ENCODE measurements at places on chromosomes 12 and 14. TPM values are rescaled to one million over a fixed set of nuclear protein-coding genes. Genes with fewer than 3 reads are reported as not detected.

DNA sequence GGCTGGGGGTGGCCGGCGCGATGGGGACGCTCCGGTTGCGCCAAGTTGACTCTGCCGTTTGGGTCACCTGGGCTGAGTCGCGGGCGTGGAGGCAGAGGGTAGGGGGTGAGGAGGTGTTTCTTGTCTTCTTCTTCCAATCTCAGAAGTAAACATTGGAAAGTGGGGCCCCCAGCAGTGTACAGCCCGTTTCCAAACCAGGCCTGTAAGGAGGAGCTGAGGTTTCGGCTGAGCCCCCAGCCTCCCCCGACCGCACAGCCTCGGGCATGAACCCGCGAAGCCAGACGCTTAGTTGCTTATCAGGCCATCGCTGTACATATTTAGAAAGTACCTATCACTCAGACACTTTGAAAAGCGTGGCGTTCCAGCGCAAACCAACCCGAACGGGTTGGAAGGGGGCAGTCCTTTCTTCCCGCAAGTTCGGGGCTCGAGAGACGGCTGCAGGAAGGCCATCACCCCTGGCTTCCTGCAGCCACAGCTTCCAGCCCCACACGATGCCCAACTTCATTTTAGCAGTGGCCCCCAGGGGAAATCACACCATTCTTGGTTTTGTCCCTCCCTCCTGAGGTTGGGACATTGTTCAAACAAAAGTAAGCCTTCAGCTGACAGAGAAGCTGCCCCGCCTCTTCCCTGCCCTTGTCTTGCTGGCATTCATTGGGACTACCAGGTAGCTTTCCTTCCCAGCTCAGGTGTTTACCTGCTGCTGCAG, 164.1 kb downstream of the ZFP36L1 start:
- DNase-seq, result no peak

- DNase-seq, result peak; percentile 7
Measured at GRCh38 chr14:53807542-53807941, 149.1 kb downstream of the BMP4 start.

DNA sequence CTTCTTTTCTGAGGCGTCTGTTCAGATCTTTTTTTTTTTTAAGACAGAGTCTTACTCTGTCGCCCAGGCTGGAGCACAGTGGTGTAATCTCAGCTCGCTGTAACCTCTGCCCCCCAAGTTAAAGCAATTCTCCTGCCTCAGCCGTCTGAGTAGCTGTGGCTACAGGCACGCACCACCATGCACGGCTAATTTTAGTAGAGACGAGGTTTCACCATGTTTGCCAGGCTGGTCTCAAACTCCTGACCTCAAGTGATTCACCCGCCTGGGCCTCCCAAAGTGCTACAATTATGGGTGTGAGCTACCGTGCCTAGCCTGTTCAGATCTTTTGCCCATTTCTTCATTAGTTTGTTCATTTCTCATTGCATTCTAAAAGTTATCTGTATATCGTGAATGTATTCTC, 55.1 kb upstream of the DBX2 start:
- no peak for DNase-seq

GRCh38 chr14:49546766-49547165, 39.4 kb downstream of the RPS29 start:
- no peak for DNase-seq

The C14orf39 gene
- 0.26 TPM for total RNA-seq

The MGP gene
- 56.4 TPM for total RNA-seq

The ABCC9 gene
- total RNA-seq, result under 0.01 TPM

Data from pulmonary artery endothelial cell (primary cell).